ENCODE measurements at places on chromosomes 11 and 22.

- no peak for DNase-seq
Measured at GRCh38 chr11:83449338-83449913, 163.3 kb upstream of the CCDC90B start.

- no peak for DNase-seq
Measured at GRCh38 chr22:34055525-34056200, 135.4 kb upstream of the LARGE1 start.

DNA sequence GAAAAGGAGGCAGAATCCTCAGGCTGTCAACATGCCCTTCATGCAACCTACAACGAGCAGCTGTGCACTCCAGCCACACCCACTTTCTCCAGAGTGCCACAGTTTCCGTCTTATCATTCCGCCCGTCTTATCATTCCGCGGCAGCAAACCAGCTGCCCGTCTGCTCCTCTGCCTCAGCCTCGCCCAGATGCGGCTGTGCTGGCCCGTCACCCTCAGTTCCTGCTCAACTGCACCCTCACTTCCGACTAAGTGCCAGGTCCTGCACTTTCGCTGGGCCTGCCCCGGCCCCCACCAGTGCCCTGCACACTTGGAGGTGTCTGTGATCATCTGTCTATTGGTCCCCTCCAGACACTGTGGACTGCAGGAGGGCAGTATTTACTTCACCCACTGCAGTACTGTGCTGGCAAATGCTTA, 43.7 kb downstream of the MICAL3 start:
- DNase-seq, result peak; percentile 83

GRCh38 chr11:87444993-87445392, 407.3 kb downstream of the TMEM135 start:
- DNase-seq, result peak; percentile 18
